ENCODE measurements at places on chromosomes 3 and 15. TPM values are rescaled to one million over a fixed set of nuclear protein-coding genes. Genes with fewer than 3 reads are reported as not detected.

- no peak for DNase-seq
These were observed 96.6 kb upstream of the LRIG1 start for GRCh38 chr3:66597308-66597863.

DNA sequence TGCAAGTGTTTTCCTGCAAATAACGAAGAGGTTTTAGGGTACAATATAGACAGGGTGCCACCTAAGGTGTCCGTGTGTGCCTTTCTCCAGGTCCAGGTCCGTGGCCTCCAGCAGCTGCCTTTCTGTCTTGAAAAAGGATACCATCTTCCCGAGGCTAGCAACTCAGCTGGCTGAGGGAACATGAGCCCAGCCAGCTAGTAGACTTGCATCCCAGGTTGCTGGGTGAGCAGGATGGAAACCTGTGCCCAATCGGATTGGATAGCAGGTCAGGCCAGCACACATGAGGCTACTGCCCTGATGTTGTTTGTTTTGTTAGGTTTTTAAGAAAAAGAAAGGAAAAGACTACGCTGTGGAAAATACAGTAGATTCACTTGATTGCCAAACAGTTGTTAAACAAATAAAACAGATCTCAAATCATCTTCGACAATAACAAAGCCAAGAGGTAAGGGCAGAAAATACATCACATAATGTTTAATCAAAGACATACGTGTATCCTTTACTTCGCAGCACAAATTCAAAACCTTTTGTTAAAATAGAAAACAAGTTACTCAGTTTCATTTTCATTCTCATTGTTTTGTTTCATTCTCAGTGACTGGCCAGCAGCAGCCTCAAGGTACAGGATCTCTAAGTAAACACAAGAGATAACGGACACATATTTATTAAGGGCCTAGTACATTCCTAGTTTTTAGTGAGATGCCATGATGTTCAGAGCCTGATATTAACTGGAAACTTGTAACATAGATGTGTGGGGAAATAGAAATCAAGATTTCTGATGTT lies 661.2 kb upstream of the NR2F2 start:
- peak; percentile 9 for DNase-seq

- no peak for DNase-seq
These were observed 329.2 kb downstream of the GRM7 start for GRCh38 chr3:7190095-7190494.

OR5H6 gene
- not detected for total RNA-seq

- no peak for DNase-seq
These were observed 15.3 kb upstream of the UNC13C start for GRCh38 chr15:53962646-53963561.

NR2E3 gene
- total RNA-seq, result not detected

DNA sequence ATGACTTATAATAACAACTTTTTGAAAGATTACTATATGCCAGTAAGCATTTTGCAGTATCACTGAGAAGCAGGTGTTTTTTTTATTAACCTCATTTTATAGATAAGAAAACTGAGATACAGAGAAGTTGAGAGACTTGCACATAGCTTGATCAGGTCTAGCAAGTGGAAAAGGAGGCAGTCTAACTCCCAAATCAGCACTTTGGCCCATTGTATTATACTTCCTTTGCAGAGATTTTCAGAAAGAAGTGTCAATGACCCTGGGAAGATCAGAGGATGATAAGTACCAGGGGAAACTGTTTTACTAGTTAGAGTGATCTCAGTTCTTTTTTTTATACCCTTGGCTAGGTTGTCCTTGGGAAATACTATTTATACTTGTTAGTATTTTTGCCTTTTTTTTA lies 358.7 kb downstream of the SQOR start:
- DNase-seq, result no peak

DNA sequence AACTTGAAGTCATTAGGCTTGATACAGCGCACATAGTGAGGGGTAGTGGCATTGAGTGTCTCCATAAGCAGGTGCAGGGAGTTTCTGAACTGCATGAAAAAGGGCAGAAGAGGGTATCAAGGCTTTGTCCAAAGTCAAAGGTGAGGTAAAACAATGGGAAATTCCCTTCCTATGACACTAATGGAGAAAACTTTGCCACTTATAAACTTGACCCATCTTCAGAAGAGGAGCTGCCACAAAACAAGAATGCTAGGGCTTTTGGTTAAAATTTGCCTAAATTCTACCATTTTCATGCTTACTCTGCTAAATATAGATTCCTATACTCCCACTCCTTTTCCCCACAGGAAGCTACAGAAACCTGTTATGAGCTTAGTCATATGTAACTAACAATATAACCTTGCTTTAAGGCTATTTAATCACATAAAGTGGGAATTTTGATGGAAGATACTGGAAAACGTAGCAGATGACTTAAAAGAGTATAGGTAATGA lies 87.5 kb upstream of the MYO5C start:
- DNase-seq, result no peak

CEP97 gene
- 7.3 TPM for total RNA-seq

DNA sequence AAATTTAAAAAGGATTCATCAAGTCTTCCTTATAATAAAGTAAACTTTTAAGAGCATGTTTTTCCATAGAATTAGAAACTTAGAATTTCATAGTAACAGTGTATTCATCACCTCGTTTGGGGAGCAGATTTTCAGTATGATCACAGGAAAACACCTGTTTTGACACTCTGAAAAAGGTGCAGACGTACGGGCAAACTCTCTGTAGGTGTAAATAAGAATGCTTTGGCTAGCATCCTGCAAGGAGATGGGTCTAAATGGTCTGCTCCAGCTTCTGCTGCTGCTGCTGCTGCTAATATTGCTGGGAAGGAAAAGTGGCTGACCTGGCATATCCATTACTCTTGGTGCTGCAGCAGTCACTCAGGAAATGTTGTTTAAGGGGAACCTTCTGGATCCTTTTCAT lies 66.0 kb downstream of the MBNL1 start:
- no peak for DNase-seq

DNA sequence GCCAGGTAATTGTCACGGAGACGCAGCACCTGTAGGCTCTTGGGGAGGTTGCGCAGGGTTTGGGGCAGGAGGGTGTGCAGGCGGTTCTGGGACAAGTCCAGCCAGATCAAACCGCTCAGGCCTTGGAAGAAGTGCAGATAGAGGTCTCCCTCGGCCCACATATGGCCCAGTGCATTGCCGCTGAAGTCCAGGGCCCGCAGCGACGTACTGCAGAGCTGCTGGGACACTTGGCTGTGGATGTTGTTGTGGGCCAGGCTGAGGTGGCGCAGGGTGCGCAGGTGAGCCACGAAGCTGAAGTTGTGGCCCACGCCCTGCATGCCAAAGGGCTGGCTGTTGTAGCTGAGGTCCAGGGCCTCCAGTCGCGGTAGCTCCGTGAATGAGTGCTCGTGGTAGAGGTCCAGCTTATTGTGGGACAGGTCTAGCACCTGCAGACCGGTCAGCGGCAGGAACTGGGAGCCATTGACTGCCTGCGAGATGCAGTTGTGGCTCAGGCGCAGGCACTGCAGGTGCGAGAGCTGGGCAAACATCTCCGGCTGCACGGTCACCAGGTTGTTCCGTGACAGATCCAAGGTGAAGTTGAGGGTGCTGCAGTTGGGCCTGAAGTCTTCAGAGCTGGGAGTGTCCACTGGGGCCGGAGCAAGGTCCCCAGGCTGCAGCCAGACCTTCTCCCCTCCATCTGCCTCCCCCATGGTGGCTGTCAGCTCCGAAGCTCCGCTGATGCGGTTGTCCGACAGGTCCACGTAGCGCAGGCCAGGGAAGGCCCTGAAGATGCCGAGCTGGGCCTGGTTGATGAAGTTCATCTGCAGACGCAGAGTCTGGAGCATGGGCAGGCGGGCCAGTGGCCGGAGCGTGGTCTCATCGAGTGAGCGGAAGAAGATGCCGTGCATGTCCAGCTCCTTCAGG lies 2.9 kb downstream of the TLR9 start:
- DNase-seq, result no peak

DNA sequence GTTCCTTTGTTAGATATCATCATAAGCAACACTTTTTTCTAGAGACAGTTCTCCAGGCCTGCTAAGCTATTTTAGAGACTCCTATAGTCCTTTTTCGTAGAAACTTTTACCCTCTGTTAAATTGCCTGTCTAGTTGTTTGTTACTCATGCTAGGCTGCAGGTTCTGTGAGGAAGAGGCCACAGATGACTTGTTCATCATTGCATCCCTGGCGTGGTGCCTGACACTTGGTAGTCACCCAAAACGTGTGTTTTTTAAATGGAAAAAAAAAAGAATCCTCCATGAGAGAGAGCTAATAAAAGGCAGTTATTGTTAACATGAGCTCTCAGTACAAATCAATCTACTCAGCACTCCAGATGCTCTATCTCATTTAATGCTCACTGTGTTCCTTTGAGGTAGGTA lies 35.1 kb downstream of the CCDC54 start:
- DNase-seq, result no peak

DTX3L gene
- total RNA-seq, result 14.6 TPM

GRCh38 chr15:38464675-38465074 lies 10.7 kb downstream of the FAM98B start:
- peak; percentile 13 for DNase-seq

RPP25 gene
- 2.7 TPM for total RNA-seq

DNA sequence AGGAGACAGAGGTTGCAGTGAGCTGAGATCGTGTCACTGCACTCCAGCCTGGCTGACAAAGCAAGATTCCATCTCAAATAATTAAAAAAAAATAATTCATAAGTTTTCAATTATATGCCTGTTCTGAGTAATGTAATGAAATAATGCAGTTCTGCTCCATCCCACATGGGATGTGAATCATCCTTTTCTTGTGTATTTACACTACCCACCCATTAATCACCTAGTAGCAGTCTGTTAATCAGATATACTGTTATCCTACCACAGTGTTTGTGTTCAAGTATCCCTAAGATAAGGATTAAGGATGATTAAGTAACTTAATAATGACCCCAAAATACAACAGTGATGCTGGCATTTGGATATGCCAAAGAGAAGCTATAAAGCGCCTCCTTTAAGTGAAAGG lies 38.8 kb downstream of the PIGB start:
- DNase-seq, result no peak

SPTSSB gene
- 0.57 TPM for total RNA-seq

FANCD2OS gene
- not detected for total RNA-seq

GRCh38 chr3:135089451-135089850 lies 294.4 kb downstream of the EPHB1 start:
- no peak for DNase-seq

DAZL gene
- not detected for total RNA-seq

DNA sequence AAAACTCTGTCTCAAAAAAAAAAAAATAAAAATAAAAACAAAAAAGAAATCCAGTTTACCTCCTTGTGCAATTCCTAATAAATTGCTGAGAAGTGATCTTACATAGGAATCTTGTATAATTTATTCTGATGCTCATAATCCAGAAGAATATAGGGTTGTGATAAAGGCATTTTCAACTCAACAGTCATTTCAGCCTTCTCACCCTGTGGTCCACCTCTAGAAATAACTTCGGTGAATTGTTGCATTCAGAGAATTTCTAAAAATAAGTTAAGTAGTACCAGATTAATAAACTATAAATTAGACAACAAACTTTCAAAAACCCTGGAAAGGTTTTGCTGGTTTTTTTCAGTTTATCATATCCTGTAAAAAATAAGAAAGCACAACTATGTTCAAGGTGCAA lies 20.2 kb downstream of the RAF1 start:
- no peak for DNase-seq

GRCh38 chr15:37016231-37016630 lies 84.1 kb downstream of the MEIS2 start:
- DNase-seq, result no peak

DNA sequence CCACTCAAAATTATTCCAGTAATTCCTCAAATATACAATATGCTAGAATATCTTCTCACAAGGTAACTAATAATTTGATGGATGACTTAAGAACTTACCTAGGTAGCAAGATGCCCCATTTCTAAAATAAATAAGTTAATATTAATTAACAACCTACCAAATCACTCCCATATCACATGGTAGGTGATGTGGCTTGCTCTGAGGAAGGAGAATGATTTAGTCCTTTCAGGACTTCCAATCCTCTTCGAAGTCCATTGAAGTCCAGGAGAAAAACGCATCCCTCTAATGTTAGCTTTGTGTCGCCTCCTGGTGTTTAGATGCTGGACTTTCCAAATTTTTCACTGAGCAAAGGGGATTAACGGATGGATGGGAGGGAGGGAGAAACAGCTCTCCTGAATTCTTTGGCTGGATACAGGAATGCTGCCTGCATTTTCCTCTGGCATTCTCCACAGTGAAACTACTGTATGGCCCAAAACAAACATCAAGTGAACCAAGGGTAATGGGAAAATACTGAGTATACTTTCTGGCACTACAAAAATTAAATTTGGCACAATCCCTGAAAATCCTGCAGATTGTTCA lies 58.6 kb downstream of the PRICKLE2 start:
- no peak for DNase-seq

DNA sequence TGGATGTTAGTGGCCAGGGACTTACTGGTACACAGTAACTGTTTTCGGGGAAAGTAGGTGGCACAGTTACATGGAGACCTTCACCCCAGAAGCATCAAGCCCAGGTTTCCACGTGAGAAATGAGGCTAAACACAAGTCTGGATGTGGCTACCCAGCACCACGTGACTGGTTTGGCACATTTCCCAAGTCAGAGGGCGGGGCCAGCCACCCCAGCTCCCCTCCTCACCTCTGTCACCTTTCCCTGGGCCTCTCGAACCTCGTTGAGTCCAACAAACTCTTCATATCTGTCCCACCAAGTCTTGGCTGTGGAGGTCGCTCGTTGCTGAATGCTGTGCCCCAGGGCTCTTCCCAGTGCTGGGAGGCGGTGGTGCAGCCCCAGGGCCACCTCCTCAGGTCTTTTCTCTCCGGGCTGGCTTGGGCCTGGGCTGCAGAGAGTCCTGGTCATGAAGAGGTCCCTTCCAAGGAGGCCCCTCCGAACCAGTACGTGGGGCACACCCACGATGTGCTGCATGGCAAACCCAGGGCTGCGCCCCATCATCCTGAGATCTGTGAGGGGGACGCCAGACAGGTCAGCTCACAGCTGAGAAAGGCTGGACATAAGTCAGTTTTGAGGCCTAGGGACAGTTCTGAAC lies 4.8 kb upstream of the PLXNB1 start:
- DNase-seq, result no peak

- no peak for DNase-seq
These were observed 92.2 kb upstream of the TNFAIP8L3 start for GRCh38 chr15:51186891-51187290.

RTP4 gene
- 1.2 TPM for total RNA-seq

DNA sequence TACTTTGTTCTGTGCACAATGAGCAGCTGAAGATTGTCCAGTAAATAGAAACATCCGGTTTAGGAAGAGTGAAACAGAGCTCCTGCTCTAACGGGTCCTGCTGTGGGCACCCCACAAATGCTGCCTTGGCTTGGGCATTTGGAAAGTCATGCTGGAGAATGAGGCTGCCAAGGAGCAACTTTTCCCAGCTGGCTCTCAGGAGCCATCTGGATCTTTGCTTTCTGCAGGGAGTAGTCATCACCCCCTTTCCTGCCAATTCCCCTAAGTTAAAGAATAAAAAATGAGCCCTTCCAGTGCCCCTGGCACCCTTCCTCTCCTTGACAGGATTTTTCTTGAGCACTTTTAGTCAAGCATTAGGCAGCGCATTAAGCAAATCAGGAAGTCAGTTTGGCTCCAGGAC lies 90.0 kb downstream of the FAM43A start:
- DNase-seq, result no peak

DNA sequence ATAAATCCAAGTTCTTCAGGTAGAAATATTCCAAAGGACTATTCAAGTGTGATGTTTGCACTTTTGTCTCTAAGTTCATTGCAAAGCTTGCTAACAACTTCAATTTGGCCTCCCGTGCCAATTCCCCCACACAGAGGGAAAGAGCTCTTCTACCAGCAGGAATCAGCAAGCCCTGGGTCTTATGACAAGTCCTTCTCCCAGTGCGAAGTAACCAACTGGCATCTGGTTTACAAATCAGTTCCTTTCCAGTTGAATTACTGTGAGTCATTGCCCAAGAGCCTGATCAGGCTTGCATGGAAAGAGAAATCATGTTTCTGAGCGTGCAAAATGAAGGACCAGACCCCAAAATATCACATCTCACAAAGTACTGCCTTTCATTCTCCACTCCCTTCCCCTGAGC lies 62.7 kb upstream of the SLCO3A1 start:
- no peak for DNase-seq
